ENCODE measurements at places on chromosomes 2 and 18.

DNA sequence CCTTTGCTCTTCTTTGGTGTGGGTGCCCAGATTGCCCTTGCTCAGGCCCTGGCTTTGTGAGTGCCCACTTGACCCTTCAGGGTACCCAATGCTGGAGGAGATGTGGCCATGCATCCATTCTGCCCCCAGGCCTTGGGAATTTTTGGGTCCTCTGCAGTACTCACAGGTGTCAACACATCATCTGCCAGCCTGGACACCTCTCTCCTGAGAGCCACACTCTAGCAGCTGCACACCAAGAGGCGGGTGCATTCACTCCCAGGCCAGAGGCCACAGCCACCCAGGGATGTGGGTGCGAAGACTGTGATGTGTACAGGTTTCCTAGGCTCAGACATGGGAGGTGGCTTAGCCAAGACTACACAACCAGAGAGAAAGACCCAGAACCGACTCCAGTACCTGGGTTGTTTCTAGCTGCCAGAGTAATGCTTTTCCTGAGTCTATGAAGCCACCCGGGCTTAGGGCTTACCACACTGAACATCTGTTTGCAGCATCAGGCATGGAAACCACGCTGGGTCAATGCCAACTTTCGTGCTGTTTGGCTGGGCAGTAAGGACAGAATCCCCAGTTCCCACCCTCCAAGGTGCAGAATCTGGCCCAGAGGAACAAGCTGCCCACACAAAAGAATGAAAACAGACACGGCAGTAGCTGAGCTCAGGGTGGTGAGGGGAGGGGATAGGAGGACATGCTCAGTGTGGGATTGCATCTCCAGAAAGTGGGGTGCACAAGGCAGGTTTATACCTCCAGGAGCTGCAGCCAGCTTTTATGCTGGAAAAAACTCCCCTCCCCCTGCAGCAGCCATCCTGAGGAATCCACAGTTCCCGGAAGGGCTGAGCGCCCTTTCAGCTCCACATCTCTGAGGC lies 40.1 kb downstream of the KCNF1 start:
- DNase-seq = no peak

GRCh38 chr2:172472446-172473033 lies 45.2 kb downstream of the ITGA6 start:
- no peak for DNase-seq

- no peak for DNase-seq
These were observed 107.0 kb upstream of the ZC3H15 start for GRCh38 chr2:186379052-186379451.

DNA sequence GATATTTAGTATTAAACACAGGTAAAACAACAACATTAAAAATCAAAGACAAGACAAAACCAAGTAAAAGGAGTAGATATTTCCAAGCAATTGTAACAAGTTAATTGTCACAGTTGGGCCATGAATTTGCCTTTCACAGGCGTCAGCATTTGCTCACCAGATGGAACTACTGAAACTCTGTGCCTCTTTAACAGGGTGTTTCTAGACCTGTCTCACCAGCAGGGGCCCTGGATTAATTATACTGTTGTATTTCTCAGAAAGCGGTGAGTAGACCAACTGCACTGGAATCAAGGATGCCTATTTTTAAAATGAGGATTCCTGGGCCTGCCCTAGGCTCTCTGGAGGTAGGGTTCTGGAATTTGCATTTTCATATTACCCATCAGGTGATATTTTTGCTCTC lies 92.6 kb downstream of the UPP2 start:
- DNase-seq = no peak

DNA sequence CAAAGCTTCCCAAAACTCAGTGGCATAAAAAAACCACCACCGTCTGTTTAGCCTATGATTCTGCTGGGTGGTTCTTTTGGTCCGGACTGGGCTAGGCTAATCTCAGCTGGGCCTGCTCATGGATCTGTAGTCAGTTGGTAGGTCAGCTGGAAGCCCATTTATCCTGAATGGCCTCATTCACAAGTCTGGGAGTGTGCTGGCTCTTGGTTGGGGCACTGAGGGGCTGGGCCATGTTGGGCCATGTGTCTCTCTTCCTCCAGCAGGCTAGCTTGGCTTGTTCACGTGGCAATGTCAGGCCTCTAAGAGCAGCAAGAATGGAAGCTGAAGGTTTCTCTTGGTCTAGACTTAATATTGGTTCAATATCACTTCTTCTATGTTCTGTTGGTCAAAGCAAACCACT lies 95.7 kb upstream of the HS6ST1 start:
- DNase-seq = no peak

GRCh38 chr2:189265696-189266320 lies 86.2 kb upstream of the COL5A2 start:
- DNase-seq = no peak

- no peak for DNase-seq
These were observed 377.4 kb downstream of the TGIF1 start for GRCh38 chr18:3827236-3827845.

GRCh38 chr2:23617167-23617810 lies 232.3 kb downstream of the KLHL29 start:
- peak; percentile 58 for DNase-seq

DNA sequence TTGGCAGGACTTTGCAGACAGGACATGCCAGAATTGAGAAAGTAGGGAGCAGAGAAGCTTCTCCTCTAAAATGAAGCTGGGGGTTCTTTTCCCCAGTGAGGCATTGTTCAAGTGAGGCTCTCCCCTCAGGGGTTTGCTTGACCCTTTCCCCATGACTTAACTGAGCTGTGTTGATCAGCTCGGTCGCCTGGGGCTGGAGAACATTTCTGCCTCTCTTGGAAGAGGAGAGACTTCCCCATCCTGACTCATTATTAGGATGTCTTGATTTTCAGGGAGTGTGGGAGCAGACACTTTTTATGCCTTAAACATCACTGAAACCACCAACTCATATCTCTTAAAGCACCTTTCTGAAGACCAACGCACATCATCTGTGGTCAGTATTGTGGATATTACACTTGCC lies 27.9 kb upstream of the GLI2 start:
- DNase-seq = no peak

DNA sequence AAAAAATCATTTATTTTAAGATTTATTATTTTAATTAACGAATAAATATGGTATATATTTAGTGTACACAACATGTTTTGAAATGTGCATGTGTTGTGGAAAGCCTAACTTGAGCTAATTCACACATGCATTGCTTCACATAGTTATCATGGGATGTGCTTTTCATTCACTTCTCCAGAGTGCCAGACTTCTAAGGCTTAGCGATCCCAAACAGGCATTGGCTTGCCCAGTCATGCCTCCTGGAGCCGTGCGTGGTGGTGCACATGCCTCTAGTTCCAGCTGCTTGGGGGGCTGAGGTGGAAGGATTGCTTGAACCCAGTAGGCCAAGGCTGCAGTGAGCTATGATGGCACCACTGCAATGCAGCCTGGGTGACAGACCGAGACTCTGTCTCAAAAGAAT lies 40.5 kb downstream of the ARHGEF4 start:
- DNase-seq = no peak
